ENCODE measurements at places on chromosomes 6 and 20.

- DNase-seq: no peak
These were observed 63.1 kb downstream of the MYH7B start for GRCh38 chr20:35018590-35019371.

DNA sequence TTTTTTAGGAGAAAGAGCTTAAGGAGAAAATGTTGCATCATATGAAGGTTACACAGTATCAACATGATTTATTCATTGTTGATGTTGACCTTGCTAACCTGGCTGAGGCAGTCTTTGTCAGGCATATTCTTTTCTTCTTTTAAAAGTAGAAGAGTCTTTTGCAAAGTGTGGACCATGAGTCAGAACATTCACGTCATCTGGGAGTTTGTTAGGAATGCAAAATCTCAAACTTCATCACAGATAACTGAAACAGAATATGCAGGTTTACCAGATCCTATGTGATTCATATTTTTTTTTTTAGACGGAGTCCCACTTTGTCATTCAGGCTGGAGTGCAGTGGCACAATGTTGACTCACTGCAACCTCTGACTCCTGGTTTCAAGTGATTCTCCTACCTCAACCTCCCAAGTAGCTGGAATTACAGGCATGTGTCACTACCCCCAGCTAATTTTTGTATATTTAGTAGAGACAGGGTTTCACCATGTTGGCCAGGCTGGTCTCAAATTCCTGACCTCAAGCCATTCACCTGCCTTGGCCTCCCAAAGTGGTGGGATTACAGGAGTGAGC, 530.4 kb upstream of the BTBD3 start:
- DNase-seq: no peak

DNA sequence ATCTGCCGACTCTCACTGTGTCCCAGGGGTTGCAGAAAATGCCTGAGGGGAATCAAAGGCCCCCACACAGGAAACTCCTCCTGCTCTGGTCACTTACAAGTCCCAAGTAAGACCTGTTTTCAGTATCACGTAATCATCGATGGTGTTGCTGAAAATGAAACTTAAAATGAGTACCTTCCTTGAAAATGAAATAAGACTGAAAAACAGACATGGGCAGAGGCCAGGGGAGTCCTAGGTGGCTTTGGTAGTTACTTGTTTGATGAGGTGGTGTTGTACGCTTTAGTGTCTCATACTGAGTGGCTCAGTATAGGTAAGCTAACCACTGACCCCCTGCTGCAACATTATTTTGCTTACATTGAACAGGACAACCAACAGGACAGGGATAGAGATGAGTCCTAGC, 43.0 kb upstream of the SYNCRIP start:
- DNase-seq: no peak

- no peak for DNase-seq
These were observed 641.4 kb downstream of the KIF16B start for GRCh38 chr20:15931897-15932296.

GRCh38 chr6:79266051-79266450, 31.6 kb upstream of the HMGN3 start:
- no peak for DNase-seq

GRCh38 chr6:20564269-20564668, 30.0 kb downstream of the CDKAL1 start:
- DNase-seq: peak; percentile 9

- DNase-seq: no peak
These were observed 165.4 kb downstream of the CDH26 start for GRCh38 chr20:60123652-60124051.

GRCh38 chr6:54285595-54285994, 22.6 kb upstream of the TINAG start:
- DNase-seq: no peak

DNA sequence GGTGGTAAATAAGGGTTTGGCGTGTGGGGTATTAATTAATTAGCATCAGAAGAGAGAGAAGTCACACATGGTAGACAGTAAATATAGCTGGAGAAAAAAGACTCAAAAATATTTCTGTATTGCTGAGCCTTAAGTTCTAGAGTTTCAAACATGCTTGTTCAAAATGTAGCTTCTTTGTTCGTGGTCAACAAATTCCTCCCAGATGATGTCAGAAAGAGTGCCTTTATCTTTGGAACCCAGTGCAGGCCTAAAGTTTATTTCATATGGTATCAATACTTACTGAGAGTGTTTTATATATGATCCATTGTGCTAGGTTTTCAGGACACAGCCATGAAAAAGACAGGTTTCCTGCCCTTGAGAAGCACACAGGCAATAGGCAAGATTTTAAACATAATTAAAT, 18.3 kb downstream of the MARCKS start:
- peak; percentile 0 for DNase-seq

DNA sequence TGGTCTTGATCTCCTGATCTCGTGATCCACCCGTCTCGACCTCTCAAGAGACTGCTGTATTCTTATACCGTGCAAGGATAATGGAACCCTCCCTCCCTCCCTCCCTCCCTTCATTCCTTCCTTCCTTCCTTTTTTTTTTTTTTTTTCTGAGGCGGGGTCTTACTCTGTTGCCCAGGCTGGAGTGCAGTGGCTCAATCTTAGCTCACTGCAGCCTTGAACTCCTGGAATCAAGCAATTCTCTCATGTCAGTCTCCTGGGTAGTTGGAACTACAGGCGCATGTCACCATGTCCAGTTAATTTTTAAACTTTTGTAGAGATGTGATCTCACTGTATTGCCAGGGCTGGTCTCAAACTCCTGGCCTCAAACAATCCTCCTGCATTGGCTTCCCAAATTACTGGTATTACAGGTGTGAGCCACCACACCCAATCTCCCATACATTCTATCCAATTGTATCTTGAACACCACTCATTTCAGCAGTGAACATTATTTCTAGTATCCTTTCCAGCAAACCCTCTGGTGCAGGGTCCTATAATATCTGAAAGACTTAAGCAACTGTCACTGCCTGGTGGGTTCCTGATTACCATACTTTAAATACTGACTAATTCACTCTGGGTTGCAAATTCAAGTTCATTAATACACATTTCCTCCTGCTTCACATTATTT, 210.0 kb upstream of the ZNF217 start:
- DNase-seq: no peak

- DNase-seq: peak; percentile 39
These were observed 55.7 kb upstream of the PRND start for GRCh38 chr20:4666001-4666479.

DNA sequence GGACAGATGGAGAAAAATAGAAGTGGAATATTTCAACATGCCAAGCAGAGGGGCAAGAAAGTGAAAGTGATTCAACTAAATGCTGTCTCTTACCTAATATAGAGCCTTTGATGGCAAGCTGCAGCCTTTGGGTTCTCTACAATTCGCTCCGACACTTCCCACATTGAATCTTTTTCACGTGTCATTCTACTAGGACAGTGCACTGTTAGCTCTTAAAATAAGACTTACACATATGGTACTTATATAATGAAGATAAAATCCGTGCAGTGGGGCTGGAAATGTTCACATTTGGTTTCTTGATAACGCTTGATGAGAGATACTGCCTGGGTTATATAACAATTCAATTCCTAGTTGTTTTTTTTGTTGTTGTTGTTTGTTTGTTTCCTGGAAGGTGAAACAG, 502.4 kb downstream of the LMBRD1 start:
- no peak for DNase-seq

DNA sequence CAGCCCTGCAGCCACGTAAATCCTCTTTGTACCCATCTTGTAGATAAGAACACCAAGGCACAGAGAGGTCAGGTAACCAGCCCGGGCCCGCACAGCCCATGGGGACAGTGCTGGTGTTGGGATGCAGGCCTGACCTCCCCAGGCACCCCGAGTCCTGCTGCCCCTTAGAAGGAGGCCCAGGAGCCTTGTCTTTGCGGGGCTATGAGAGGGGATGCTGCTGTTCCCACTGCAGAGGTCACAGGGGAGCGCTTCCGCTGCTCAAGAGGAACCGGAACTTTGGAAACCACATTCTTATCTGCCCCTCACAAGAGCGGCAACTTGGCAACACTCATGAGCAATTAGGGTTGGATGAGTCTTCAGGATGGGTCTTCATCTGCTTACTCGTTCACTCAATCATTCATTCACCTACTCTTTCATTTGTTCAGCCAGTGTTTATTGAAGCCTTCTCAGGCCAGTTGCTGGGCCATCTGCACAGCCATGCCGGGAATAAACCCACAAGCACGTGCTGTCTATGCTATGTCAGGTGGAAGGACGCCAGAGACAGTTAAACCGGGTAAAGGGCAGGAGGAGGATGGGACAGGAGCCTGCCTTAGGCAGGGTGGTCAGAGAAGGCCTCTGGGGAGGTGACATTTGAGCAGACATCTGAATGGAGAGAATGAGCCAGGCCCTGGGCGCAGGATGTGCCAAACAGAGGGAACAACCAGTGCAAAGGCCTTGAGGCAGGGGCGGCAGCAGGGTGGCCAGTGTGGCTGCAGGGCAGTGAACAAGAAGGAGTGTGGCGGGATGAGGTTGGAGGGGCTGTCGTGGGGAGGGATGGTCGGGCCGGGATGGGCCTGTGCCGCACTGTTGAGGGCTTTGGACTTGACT, 60.8 kb downstream of the RBM38 start:
- no peak for DNase-seq

DNA sequence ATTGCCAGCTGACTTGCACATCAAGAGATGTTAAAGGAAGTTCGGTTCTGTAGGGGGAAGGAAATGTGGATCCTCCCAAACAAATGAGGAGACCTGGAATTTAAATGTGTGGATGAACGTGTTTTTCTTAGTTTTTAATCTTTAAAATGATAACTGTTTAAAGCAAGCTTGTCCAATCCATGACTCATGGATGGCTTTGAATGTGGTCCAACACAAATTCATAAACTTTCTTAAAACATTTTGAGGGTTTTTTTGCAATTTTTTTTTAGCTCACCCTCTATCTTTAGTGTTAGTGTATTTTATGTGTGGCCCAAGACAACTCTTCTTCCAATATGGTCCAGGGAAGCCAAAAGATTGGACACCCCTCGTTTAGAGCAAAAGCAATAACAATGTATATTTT, 12.6 kb downstream of the TUBB2B start:
- no peak for DNase-seq

DNA sequence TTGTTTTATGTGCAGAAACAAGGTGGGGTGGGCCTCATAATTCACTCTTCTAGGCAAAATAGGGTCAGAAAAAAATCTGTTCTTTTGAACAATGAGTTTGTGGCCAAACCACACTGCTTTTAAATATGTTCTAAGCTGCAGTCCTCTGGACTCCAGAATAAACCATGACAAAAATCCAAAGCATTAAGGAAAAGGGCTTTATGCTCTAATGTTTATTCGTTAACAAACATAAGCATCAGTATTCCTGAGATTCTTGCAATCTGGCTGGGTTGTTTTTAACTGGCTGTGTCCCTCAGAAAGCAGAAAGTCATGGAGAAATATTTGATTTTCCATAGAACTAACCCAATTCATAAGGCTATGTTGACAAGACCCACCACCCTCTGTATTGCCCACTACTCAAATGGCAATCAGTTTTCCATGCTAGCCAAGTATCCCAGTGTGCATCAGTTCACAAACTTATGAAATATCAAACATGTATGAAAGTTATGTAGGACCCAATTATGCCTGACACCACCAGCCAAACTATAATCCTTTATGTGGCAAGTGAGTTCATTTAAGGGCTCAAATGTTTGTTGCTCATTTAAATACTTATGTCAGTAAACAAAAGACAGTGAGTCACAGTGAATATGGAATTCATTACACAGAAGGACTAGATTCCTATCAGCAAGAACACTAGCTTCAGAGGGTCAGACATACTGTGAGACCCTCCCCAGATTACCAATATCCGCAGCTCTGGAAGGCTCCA, 45.1 kb downstream of the PKHD1 start:
- DNase-seq: no peak

DNA sequence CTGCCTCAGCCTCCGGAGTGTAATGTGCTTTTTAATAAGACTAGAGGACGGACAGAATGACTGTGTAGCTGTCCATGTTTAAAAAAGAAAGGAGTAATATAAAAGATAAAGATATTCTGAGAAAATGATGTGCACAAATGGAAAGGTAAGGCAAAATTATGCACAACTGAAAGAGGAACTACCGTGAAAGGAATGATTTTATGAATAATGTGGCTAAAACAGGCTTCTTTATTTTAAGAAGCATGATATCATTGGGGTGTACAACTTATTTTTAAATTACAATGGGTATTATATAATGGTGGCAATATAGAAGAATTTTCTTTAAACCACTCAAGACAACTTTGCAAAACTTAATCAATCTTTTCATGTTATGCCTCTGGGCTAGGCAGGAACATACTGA, 78.1 kb downstream of the FIG4 start:
- DNase-seq: no peak

Data from SW480 (cell line).